Progenitor cell of endocrine pancreas (in vitro differentiated cells): ENCODE measurements at places on chromosomes 3 and 15.

GRCh38 chr3:45088543-45089358, 57.4 kb downstream of the CDCP1 start:
- DNase-seq, result no peak

DNA sequence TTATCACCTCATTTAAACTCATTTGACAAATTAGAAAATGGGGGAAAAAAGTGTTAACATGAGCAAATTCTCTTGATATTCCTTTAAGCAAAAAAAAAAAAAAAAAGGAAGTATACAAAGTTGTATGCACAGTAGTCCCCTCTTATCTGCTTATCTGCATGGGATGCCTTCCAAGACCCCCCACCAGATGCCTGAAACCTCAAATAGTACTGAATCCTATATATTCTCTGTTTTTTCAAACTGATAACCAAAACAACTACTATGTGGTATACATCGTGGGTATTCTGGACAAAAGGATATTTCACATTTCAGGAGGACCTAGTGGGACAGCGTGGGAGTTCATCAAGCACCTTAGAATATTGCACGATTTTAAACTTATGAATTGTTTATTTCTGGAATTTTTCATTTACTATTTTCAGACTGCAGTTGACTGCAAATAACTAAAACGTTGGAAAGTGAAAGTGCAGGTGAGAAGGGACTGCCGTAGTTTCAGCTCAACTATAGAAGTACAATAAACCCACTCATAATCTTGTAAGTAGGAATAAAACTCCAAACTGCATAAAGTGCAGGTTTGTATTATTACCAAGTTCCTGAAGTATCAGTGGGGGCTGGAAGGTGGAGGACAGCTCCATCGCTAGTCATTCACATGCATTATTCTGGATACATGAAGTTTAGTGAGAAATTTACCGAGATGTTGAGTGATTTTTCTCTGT, 43.6 kb upstream of the PLCL2 start:
- DNase-seq, result no peak

- DNase-seq, result no peak
Measured at GRCh38 chr3:147122350-147122749, 284.0 kb downstream of the ZIC4 start.

DNA sequence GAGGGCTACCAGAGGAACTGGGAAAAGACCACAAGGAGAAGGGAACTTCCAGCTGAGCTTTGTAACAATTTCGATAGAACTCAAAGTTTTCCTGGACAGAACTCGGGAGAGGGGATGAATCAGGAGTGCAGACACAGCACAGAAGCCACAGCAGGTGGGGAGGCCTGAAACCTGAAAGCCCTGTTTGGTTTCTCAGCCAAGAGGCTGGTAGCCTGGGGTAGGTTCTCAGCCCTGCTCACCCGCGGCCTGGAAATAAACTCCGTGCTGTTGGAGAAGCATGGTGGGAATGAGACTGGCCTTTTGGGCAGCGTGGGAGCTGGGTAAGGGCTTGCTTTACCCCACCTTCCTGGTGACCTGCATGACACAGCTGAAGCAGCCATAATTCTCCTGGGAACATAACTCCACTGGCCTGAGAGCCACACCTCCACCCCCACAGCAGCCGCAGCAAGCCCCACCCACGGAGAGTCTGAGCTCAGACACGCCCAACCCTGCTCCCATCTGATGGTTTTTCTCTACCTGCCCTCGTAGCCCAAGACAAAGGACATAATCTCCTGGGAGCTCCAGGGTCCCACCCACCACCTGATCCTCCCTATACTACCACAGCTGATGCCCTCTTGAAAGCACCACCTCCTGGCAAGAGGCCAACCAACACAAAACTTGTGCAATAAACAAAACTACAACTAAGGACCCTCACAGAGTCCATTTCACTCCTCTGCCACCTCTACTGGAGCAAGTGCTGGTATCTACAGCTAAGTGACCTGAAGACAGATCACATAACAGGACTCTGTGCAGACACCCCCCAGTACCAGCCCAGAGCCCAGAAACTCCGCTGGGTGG, 52.5 kb upstream of the CHRM5 start:
- DNase-seq, result no peak

DNA sequence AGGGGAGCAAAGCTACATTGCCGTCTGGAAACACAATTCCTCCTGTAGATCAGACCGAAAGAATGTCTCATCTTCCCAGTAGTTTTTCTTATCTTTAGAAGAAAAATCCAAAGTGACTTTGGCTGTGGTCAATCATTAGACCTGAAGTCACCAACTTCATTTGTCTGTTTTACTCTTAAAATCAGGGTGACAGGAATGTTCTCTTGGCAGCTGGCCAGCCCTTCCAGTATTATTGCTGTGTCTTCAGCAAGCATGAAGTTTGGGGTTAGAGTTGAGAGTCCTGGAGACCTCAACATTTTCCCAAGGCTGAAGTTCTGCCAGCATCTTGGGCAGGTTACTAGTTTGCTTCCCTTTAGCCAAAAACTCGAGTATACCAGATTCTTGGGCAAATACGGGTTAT, 32.5 kb downstream of the RSL24D1 start:
- no peak for DNase-seq

DNA sequence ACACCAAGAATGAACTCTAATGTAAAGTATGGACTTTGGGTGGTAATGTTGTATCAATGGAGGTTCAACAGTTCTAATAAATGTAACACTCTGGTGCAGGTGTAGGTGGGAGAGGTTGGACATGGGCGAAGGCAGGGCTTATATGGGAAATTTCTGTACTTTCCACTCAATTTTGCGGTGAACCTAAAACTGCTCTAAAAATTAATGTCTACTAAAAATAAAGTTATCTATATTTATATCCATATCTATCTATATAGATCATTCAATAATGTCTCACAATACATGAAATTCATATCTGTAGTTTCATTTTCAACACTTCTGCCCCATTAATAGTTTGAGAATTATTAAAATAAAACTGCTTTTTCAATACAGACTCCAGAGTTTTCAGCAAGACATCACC, 49.3 kb downstream of the CD200R1 start:
- no peak for DNase-seq

- DNase-seq, result no peak
Measured at GRCh38 chr15:67202991-67203390, 51.5 kb downstream of the AAGAB start.

DNA sequence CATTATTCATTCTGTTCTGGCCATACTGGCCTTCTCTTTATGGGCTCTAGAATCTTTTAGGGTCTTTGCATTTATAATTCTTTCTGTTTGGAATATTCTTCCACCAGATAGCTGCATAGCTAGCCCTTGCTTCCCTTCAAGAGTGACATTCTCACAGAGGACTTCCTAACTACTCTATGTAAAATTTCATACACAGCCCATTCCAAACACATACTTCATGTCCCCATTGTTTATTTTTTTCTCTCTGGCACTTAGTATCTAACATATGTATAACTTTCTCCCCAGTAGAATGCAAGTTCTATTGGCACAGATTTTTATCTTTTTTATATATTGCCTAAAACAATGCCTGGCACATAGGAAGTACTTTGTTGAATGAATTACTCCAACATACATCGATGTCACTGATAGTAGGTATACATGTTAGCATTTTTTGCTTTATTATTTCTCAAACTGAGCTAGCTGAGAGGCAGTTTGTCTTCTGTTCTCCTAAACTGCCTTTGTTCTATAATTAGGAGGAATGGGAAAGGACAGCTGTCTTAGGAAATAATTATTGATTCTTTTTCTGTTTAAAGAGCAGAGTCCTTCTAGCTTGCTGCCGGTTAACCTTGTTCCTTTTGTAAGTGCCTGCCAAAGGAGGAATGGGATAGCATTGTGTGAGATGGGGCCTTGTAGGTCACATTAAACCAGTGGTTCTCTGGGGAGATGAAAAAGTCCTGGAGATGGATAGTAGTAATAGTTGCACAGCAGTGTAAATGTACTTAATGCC, 7.9 kb downstream of the FAM162A start:
- DNase-seq, result no peak

- DNase-seq, result no peak
Measured at GRCh38 chr3:158909870-158910269, 108.0 kb downstream of the MFSD1 start.

GRCh38 chr3:86837871-86838270, 153.1 kb downstream of the VGLL3 start:
- no peak for DNase-seq

DNA sequence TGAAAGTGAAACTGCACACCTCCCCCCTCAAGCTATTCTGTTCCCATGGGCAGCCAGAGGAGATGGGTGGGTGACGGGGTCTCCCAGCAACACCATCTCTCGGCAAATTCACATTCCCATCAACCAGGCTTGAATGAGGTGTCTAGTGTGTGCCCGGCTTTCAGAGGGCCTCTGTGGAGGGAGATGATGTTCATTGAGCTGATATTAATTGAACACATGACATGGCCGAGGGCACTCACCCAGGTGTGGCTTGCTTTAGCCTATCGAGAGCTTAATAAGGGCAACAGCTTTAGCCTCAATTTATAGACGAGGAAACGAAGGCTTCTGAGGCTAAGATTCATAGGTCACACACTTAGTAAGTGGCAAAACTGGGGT, 288.0 kb downstream of the UACA start:
- no peak for DNase-seq

DNA sequence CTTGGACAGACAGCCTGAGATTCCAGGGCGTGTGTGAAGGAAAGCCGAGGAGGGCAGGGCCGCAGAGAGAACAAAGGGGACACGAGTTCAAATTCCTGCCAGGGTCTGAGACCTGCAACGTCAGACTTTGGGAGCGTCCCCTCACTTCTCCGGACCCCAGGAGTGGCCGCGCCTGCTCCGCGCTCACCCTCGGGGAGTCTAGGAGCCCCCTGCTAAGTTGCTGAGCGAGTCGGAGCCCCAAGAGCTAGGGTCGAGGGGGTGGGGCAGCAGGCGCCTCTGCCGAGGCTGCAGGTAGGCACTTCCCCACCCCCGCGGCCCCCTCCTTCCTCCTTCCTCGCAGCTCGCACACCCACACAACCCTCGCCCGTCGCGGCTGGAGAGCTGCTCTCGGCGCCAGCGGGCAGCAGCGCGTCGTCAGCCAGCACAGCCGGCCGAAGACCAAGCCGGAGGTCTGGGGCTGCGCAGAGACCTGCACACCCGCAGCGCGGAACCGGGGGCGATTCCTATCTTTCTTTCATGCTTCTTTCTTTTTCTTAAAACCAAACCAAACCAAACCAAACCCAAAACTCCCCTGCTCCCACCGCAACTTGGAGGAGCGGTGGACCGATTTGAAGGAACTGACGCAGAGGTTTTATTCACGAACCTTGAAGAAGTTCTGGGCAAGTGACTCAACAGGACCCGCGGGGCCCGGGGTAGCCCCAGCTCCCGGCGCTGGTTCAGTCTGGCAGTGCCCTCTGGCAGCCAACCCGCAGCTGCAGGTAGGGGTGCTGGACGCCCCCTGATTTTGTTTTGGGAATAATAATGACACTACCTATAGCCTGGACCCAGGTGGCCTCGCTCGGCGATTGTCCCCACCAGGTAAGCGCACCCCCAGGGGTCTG, at the start of gene ANKRD34C:
Gene ANKRD34C (plus strand): TSS at position 352 of the 881 bp plus-strand sequence. CDS start 10,563 bp downstream, outside the sequence.
- no peak for DNase-seq

GRCh38 chr15:100247228-100248225, 94.2 kb downstream of the ADAMTS17 start:
- no peak for DNase-seq

GRCh38 chr3:169169340-169169963, 494.1 kb downstream of the MECOM start:
- DNase-seq, result no peak

DNA sequence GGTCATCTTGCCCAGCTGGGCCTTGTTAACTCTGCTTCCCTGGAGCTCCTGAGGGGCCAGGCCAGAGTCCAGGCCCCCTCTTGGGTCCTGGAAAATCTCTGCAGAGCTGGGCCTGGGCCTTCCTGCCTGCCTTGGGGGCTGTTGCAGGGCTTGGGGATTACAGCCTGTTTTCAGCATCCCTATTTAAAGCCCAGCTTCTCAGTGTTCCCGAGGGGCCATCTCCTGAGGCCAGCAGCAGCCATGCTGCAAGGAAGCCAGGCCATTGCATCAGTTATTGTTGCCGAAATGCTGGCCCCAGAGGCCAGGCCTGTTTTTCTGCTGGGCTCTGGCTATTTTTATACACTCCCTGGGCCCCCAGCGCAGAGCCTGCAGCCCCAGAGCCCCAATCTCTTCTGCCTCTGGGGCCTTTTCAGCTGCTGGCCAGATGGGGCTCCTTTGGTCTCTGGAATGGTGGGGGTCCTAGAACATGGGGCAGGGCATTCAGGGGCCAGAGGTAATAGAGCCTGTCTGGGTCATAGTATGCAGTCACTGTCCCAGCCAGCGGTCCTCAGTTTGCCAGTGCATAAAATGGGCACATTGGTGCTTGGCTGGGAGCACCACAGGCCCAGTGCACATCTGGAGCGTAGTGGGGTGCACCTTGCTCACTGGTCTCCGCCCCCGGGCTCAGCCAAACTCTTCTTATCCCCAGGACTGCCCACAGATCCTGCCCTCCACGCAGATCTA, 28.5 kb downstream of the PLXNA1 start:
- no peak for DNase-seq

DNA sequence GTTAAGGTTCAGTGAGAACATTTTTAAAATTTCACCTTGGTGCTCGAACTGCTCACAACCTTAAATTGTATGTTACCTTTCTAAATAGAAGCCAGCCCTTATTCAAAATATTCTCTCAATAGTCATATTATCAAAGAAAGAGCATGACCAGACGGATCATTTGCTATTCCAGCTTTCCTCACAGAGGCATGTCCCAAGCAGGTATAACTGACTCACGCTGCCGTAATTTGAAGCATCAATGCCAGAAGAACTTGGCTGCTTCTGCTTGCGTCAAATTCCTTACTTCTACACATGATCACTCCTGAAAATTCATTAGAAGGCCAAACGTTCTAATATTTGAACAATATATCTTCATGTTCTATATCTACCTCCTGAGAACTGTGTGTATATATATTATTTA, 69.5 kb upstream of the VGLL4 start:
- no peak for DNase-seq

DNA sequence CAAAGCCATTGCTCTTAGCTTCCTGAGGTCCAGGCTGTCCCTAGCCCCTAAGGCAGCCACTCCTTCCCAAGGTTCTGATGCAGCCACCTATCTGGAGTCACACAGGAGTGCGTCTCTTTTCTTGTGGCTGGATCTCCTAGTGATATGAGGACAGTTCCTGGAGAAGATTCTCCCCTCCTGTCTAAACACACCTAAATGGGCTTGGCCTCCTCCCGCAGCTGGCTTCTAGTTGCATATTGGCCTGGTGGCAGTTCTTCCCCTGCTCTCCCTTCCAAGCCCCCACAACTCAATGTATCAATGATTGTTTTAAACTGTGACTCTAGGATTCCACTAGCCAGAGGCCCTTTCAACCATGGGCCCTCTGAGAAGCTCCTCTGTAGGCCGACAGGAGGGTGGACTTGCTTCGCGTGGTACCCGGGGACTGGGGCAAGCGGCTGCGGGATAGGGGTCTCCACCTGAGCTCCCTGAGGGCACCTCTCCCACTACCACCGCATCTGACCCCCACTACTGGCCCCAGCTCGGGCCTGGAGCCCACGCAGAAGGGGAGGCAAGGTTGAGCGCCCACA, 1.4 kb downstream of the ITGA11 start:
- no peak for DNase-seq

- DNase-seq, result no peak
Measured at GRCh38 chr15:42796955-42797782, 60.2 kb upstream of the CDAN1 start.

DNA sequence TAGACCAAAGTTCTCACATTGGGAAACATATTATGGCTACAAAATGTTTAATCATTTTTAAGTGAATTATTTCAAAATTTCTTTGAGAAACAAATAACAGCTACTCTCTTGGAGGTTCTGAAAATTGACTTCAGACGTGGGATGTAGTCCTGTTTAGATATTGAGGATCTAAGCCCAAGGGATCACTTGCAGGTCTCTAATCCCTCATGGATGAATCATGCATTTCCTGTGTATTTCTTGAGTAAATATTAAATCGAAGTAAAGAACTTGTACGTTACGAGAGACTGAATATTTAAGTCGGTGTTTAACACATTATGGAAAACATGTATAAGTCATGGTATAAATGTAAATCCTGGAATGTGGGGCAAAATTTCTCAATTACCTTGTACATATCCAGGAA, 119.8 kb downstream of the EPHA3 start:
- no peak for DNase-seq
